ENCODE measurements at places on chromosomes 16 and 17.

GRCh38 chr16:55294931-55295342 is 29.1 kb upstream of the IRX6 start:
- no peak for DNase-seq

GRCh38 chr16:82752172-82752571 is 125.4 kb downstream of the CDH13 start:
- no peak for DNase-seq

DNA sequence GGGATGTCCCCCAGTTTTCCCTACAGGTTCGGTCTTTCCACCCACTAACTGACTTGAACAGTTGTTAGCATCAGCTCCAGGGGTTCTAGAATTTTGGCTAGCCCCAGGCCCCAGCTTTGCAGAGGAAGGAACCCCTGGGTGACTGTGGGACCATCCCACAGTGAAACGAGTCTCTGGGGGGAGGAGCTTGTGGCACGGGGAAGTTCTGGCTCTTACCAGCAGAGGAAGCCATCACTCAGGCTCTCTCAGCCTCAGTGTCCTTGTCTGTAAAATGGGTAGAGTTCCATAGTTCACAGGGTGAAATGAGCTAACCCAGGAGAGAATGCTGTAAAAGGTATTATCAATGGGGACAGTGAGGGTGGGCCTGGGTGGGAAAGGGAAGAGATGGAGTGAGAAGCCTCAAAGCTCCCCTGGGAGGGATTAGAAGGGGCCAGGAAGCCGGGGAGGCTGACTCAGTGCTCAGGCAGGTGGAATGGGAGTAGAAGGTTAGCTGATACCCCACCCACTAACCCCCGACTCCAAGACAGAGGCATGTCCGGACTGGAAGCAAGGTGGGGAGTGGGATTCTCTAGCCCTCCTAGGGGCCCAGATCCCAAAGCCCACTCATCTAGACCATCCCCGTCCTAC is 30.9 kb upstream of the CDC42EP4 start:
- no peak for DNase-seq

DNA sequence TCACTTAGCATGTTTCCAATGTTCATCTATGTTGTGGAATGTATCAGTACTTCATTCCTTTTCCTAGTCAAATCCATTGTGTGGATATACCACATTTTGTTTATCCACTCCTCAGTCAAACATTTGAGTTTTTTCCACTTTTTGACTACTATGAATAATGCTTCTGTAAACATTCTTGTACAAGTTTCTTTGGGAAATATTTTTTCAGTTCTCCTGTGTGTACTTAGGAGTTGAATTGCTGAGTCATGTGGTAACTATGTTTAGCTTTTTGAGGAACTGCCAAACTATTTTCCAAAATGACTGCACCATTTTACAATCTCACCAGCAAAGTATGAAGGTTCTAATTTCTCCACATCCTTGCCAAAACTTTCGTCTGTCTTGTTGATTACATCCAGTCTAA is 223.7 kb upstream of the AXIN2 start:
- no peak for DNase-seq

- no peak for DNase-seq
These were observed 765 bp downstream of the MYO18A start for GRCh38 chr17:29179232-29180033.

DNA sequence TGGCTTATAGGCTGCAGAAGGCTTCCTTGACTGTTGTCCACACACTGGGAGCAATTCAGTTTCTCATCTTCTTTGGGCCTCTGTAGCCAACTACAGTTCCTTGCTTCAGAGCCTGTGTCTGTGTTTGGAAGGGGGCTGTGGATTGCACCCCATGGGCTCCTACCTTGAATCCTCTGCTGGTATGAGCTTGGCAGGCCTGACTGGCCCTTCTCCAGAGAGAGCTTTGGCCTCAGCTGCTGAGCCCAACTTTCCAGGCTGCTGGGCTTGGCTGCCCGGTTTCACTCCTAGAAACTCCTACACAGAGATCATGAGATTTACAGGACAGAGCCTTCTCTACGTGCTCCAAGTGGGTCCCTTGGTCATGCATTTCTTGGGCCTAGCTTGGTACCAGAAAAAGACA is 354.4 kb downstream of the SNX29 start:
- DNase-seq, result no peak

- DNase-seq, result no peak
These were observed 75.9 kb upstream of the ZNF750 start for GRCh38 chr17:82915757-82916027.

DNA sequence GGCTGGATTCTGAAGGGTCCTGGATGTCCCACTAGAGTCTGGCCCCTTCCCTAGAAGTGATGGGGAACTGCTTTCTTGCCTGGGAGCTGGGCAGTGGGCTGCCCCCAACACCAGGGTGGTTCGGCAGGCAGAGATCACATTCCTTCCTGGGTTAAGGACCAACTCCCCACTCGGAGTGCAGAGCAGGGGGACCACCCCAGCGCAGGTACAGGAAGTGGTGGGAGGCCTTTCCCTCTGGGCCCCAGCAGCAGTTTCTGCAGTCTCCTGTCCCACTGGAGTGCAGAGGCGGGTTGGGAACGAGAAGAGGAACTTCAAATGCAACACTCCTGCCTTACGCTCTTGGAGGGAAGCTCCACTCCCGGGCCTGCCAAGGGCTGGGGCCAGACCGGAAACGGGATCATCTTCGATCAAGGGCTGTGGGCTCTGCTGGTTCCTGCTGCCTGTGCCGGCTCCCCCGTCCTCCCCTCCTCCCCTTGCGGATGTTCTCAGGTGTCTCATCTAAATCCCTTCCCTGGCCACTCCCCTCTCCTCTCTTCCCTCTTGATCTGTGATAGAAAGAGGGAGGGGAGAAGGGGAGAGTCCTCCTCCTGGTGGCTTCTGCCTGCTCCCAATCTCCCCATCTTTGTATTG is 9.0 kb upstream of the NGFR start:
- no peak for DNase-seq

GRCh38 chr17:81166033-81166492 is at the start of gene AATK:
TSS of gene AATK (minus strand) at chr17:81166221. CDS start at chr17:81165992, 229 bp downstream.
- DNase-seq, result no peak

- no peak for DNase-seq
These were observed 56.1 kb upstream of the SOX9 start for GRCh38 chr17:72064606-72065193.

DNA sequence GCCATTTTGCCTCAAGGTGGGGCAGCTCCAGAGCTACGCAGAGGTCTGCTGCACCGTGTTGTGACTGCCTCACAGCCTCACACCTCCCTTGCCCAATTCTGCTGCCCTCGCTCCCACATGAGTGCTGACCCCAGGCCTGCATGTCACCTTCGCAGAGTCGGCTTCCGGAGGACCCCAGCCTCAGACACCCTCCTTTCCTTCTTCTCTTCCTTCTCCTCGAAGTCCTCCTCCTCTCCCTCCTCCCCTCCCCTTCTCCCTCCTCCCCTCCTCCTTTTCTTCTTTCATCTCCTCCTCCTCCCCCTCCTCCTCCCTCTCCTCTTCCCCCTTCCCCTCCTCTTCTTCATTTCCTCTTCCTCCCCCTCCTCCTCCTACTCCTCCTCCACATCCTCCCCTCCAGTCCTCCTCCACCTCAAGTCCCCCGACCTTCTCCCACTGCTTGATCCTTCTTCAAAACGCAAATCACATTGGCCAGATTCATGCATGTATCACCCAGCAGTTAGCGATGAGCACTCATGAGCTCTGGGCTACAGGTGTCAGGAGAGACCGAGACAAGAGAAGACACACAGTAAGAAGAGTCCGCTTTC is 243.8 kb downstream of the RBFOX3 start:
- DNase-seq, result no peak

- DNase-seq, result no peak
These were observed 70.1 kb downstream of the OMG start for GRCh38 chr17:31226950-31227349.

DNA sequence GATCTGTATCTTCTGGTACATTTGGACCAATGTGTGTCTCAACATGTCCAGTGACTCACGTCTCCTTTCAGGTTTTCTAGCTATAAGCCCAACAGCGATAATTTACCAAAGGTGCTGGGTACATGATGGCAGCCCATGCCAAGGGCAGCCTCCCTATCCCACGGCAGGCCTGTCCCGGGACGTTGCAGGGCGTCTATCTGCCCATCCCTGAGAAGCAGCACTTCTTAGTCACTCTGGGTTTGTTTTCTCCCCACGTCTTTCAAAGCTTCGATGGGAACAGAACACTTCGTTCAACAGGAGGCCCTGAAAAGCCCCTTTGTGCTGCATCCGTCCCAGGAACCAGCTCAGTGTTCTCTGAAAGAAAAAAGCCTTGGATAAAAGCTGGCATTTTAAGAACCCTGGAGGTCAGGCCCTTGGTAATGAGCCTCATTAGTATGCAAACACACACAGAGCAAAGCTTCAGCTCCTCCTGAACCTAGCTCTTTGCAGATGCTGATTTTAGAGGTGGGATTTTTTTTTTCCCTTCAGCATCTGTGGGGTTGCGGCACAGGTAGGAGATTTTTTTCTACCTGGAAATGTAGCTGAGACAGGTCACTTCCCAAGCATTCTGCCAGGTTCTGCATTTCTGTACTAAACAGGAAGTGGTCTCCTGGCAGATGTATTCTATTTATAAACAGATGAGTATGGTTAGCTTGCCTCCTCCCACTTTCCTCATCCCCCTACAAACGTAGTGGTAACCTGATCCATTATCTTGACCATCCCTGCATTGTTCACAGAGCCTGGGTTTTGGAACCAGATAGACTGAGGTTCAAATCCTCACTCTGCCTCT is 17.5 kb upstream of the MT4 start:
- DNase-seq, result no peak

DNA sequence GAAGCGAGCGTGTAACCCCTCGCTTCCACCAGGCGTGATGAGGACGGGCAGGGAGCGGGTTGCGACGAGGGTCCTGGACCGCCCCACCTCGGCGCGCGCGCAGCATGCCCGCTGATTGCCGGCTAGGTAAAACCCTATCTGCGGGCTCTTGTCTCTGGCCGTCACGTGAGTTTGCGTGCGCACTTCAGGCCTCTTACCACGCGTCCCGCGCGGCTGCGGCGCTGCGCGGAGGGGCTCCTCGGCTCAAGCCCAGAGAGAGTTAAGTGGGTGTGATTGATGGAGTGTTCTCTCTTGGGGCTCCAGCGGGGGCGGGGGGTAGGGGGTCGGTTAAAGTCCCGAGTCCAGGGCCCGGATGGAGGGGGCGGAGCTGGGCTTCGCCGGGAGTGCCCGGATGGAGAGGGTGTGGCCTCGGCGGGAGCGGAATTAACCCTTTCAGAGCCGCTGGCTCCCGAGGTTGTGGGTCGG is 7.9 kb downstream of the KDM6B start:
- DNase-seq, result peak; percentile 93

- no peak for DNase-seq
These were observed 15.6 kb upstream of the TRIM25 start for GRCh38 chr17:56929362-56929969.

GRCh38 chr17:80414508-80414802 is 512 bp upstream of the ENDOV start:
- DNase-seq, result no peak

GRCh38 chr17:43905985-43906852 is 1.1 kb downstream of the MPP2 start:
- DNase-seq, result peak; percentile 85

DNA sequence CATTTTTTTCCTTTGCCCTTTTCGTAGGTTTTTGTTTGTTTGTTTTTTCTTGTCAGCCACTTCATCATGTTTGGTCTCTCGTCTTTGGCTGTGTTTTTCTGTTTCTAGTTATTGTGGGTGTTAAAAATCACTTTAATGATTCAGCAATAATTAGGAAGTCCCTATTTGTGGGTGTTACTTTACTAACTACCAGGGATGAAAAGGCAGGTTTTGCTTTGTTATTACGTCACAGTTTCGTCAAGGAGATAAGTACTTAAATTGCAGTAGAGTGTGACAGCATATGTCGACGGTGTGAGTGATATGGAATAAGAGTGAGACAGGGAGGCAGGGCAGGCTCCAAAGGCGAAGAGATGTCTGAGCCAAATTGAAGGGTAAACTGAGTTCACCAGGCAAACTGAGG is 479.6 kb downstream of the WWOX start:
- DNase-seq, result no peak

DNA sequence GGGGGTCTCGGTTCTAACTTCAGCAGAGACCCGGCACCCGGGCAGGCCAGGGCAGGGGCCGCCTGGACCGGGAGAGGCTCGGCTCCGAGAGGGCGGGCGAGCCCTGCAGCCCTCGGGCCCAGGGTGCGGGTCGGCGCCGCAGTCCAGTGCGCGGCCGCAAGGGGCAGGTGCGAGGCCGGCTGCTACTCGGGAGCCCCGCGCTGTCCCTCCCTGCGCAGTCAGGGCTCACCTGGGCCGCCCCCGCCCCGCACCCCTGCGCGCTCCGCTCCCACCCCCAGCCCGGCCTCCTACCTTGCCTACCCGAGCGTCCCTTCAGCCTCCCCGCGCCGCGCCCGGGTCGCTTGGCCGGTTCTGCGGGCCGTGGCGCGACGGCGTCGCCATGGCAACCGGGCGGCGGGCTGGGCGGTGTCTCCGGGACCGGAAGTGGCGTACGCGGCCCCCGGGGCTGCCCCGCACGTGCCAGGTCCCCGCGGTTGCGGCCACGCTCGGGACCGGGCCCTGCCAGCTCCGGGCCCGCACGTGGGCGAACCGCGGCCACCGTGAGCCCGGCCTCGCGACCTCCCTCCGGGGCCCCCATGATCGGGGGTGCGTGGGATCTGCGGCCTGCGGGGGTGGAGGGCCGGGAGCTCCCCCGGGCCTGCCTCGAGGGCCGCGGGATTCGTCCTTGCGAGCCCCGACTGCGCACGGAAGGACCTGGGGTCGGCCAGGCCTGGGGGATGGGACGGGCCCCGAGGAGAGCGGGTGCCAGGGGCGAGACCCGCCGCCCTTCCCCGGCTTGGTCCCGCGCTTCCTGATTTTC is at the start of gene CYB561:
CYB561 (minus strand) TSS at position 353 of the 799 bp plus-strand sequence. CDS start 8,759 bp downstream, outside the sequence.
- no peak for DNase-seq

- DNase-seq, result no peak
These were observed 190.2 kb upstream of the MPHOSPH6 start for GRCh38 chr16:82360024-82360783.

DNA sequence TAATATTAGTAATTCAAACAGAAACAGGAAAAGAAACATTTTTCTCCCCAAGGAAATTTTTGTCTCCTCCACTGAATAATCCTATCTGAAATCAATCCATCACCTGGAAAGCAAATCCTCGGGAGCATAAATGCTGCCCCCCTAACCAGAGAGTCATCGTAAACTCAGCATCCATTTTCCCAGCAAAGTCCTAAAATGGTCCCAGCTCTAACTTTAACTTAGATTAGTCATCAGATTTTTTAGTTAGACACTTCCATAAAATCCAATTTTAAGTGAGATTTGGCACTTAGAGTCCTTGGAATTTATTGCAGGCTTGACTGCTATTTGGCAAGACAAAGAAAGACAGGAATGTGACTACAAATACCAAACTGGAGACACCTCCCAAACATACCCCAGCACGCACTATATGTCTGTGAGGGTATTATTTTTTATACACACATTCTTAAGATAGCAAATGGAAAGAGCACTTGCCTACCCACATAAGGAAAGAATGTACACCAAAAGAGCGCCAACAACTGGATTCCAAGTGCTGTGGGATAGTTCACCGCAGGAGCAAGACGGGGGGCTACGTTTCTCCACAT is 15.4 kb downstream of the SCO1 start:
- no peak for DNase-seq

- no peak for DNase-seq
These were observed 134.1 kb downstream of the RGS9 start for GRCh38 chr17:65271296-65271695.
